ENCODE measurements at places on chromosomes 5 and 9. TPM values are rescaled to one million over a fixed set of nuclear protein-coding genes. Genes with fewer than 3 reads are reported as not detected.

Gene UAP1L1
- 3.1 TPM for total RNA-seq

Gene ISOC1
- 18.1 TPM for total RNA-seq

Gene TNFSF15
- total RNA-seq, result 0.35 TPM

Gene FRMPD1
- total RNA-seq, result 7.6 TPM

Gene MYMK
- 23.0 TPM for total RNA-seq

Gene TMEFF1
- 2.7 TPM for total RNA-seq

Gene MXD3
- 18.0 TPM for total RNA-seq

Gene FAM120AOS
- 28.4 TPM for total RNA-seq

Gene CER1
- total RNA-seq, result 0.22 TPM

Gene C5orf58
- not detected for total RNA-seq

Gene SLC1A3
- total RNA-seq, result 19.5 TPM

Gene SERINC5
- 17.2 TPM for total RNA-seq

Gene TAF11L2
- not detected for total RNA-seq

Gene ARL14EPL
- total RNA-seq, result 0.09 TPM

Gene EPB41L4B
- 6.2 TPM for total RNA-seq

Gene SEMA6A
- total RNA-seq, result 32.7 TPM

Gene DAB2IP
- total RNA-seq, result 26.3 TPM

Gene MSX2
- total RNA-seq, result 0.35 TPM

Gene ATP6V1G1
- total RNA-seq, result 82.1 TPM

Gene QRFP
- not detected for total RNA-seq

Gene SURF1
- total RNA-seq, result 19.3 TPM

Gene PLAC8L1
- total RNA-seq, result 0.18 TPM

Gene TAS2R1
- total RNA-seq, result not detected

Gene PCDHGC4
- 1.8 TPM for total RNA-seq

Gene C5orf34
- total RNA-seq, result 4.5 TPM

Gene SLC1A1
- total RNA-seq, result 0.66 TPM

Gene CDH10
- total RNA-seq, result 0.35 TPM

Gene SPATA31E1
- not detected for total RNA-seq

Gene BARHL1
- not detected for total RNA-seq

Gene SPRY4
- total RNA-seq, result 26.4 TPM

Gene ZNF189
- total RNA-seq, result 26.1 TPM

Gene PLPP7
- 52.4 TPM for total RNA-seq

Gene SELENOP
- total RNA-seq, result 142 TPM

Gene MARVELD2
- 0.31 TPM for total RNA-seq

Gene NIPAL4
- 0.13 TPM for total RNA-seq

Gene OR1J4
- total RNA-seq, result not detected

Gene RLN2
- total RNA-seq, result 0.71 TPM

Gene ARSI
- 6.8 TPM for total RNA-seq

Gene LMNB1
- total RNA-seq, result 32.4 TPM

Gene CARTPT
- not detected for total RNA-seq

Gene CTNND2
- 0.49 TPM for total RNA-seq

Measured in muscle of leg (tissue), 16 donors.